Prostate gland (tissue), 2 donors: ENCODE measurements at places on chromosomes 1 and 21. TPM values are rescaled to one million over a fixed set of nuclear protein-coding genes. Genes with fewer than 3 reads are reported as not detected.

Gene PPM1J
- total RNA-seq, result 16.8 TPM

Gene PTPN7
- 0.73 TPM for total RNA-seq

Gene KRTAP12-2
- total RNA-seq, result not detected

Gene SMYD3
- total RNA-seq, result 23.9 TPM

Gene DLGAP3
- total RNA-seq, result 7.1 TPM

Gene NUDT4B
- 88.4 TPM for total RNA-seq

Gene TAS1R1
- total RNA-seq, result 1.5 TPM

Gene C21orf58
- total RNA-seq, result 4.0 TPM

Gene GSTM3
- 383 TPM for total RNA-seq

Gene OR2L13
- not detected for total RNA-seq

Gene CHODL
- total RNA-seq, result 103 TPM

DNA sequence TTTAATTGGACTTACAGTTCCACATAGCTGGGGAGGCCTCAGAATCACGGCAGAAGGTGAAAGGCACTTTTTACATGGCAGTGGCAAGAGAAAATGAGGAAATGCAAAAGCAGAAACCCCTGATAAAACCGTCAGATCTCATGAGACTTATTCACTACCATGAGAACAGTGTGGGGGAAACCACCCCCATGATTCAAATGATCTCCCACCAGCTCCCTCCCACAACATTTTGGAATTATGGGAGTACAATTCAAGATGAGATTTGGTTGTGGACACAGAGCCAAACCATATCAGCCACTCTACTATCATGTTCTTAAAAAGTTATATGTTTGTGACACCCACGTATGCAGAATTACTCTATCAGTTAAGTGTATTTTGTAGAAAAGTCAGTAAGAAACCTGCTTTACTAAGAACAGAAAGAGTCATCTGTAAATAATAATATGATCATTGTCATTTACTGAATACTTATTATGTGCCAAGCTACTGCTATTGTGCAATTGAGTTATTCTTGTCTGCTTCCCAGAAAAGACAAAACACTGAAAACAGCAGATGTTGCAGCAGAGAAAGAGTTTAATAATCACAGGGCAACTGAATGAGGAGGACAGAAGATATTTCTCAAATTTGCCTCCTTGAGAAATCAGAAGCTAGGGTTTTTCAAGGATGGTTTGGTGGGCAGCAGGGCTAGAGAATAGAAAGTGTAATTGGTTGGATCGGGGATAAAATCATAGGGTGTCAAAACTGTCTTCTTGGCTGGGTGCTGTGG lies 207.7 kb upstream of the FGGY start:
- H3K4me3 ChIP-seq, result no peak overlapping the region
- no peak overlapping the region for H3K27ac ChIP-seq
- H3K27me3 ChIP-seq, result no peaks in the 10 kb centered on the region
- H3K36me3 ChIP-seq, result no peaks in the 10 kb centered on the region

DNA sequence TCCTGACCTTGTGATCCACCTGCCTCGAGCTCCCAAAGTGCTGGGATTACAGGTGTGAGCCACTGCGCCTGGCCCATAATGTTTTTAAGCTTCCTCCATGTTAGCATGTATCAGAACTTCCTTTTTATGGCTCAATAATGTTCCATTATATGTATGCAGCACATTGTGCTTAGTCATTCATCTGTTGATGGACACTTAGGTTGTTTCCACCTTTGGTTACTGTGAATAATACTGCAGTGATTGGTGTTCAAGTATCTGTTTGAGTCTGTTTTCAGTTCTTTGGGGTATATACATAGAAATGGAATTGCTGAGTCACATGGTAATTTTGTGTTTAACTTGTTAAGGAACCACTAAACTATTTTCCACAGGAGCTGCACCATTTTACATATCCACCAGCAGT lies 17.7 kb downstream of the CMPK1 start:
- DNase-seq, result no peak
- no peaks in the 10 kb centered on the region for H3K36me3 ChIP-seq
- no peak overlapping the region for H3K4me3 ChIP-seq
- H3K27me3 ChIP-seq, result no peaks in the 10 kb centered on the region

GRCh38 chr1:20442920-20443625 lies 42.9 kb downstream of the CAMK2N1 start:
- no peak overlapping the region for H3K27ac ChIP-seq
- H3K4me3 ChIP-seq, result no peak overlapping the region
- no peaks in the 10 kb centered on the region for H3K36me3 ChIP-seq

- DNase-seq, result no peak
- no peaks in the 10 kb centered on the region for H3K4me1 ChIP-seq
- H3K36me3 ChIP-seq, result no peaks in the 10 kb centered on the region
- no peak overlapping the region for H3K27ac ChIP-seq
- no peak overlapping the region for H3K4me3 ChIP-seq
- H3K27me3 ChIP-seq, result no peaks in the 10 kb centered on the region
Observed at GRCh38 chr1:209379280-209379679, 204.2 kb upstream of the CAMK1G start.

- H3K27me3 ChIP-seq, result no peaks in the 10 kb centered on the region
- H3K27ac ChIP-seq, result no peak overlapping the region
- no peak overlapping the region for H3K4me3 ChIP-seq
- H3K36me3 ChIP-seq, result no peaks in the 10 kb centered on the region
Observed at GRCh38 chr1:235919127-235919832, 52.6 kb upstream of the LYST start.

GRCh38 chr1:27779122-27779521 lies 6.1 kb downstream of the STX12 start:
- H3K4me3 ChIP-seq, result no peak overlapping the region
- H3K27me3 ChIP-seq, result no peaks in the 10 kb centered on the region
- H3K27ac ChIP-seq, result no peak overlapping the region
- DNase-seq, result no peak
- H3K36me3 ChIP-seq, result no peaks in the 10 kb centered on the region
- H3K4me1 ChIP-seq, result no peaks in the 10 kb centered on the region

DNA sequence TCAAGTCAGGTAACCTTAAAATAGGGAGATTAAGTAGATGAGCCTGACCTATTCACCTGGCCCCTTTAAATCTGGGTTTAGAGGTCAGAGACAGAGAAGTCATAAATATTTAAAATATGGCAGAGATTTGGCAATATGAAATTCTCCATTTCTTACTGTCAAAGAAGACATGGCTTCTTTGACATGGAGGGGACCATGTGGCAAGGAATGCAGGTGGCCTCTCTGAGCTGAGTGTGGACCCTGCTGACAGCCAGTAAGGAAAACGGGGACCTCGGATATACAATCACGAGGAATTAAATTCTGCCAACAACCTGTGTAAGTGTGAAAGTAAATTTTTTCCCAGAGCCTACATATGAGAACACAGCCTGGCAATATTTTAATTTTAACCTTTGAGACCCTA lies 427.5 kb upstream of the PROX1 start:
- no peaks in the 10 kb centered on the region for H3K4me1 ChIP-seq
- no peaks in the 10 kb centered on the region for H3K27me3 ChIP-seq

DNA sequence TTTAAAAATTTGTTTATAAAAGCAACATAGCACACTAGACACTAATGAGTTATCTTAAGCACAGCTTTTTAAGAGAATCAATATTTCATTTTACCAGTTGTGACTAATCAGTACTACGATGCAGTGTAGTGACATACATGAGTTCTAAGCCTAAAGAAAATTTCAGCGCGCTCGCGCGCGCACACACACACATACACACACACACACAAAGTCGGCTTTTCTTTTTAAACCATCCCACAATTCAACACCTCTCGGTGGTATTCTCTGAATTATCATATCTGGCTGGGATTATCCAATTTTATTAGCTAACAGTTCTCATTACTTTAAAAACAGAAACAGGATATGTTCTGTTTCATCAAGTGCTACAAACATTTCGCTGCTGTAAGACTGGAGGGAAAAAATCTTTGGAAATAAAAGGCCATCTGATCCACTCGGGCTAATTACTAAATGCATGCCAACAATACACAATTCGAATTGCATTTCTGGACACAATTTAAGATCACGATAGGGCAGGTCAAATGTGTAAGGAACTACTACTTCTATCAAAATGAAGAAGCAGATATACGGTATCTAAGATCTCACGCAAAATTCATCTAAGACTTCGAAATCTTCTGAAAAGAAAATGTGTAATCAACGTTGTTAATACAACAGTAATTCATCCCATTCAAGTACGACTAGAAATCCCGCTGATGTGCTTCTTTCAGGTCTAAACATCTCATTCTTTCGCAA lies 1.2 kb downstream of the TUT4 start:
- H3K27me3 ChIP-seq, result no peaks in the 10 kb centered on the region
- H3K4me1 ChIP-seq, result no peaks in the 10 kb centered on the region
- no peaks in the 10 kb centered on the region for H3K36me3 ChIP-seq
- no peak for DNase-seq

DNA sequence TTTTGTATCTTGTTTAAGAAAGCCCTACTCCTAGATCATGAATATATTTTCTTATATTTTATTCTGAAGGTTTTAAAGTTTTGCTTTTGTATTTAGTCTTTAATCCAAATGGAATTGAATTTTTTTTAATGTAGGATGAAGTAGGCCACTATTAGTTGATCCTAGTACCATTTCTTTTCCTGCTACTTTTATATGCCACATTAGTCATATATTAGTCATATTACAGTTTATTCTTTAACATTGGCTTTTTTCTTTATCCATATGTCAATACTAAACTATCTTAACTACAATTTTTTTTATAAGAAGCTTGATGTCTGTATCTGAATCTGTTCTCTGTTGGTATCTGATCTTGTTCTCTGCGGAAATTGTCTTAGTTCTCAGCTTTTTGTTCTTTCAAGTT lies 48.8 kb downstream of the MAN1A2 start:
- no peak overlapping the region for H3K27ac ChIP-seq
- no peaks in the 10 kb centered on the region for H3K36me3 ChIP-seq
- no peak for DNase-seq
- no peak overlapping the region for H3K4me3 ChIP-seq
- no peaks in the 10 kb centered on the region for H3K27me3 ChIP-seq
- no peaks in the 10 kb centered on the region for H3K4me1 ChIP-seq

- no peaks in the 10 kb centered on the region for H3K4me1 ChIP-seq
- no peak for DNase-seq
- no peak overlapping the region for H3K4me3 ChIP-seq
- no peak overlapping the region for H3K27ac ChIP-seq
- H3K36me3 ChIP-seq, result no peaks in the 10 kb centered on the region
Observed at GRCh38 chr1:244545511-244545910, 84.4 kb downstream of the CATSPERE start.

- DNase-seq, result peak; percentile 36
- no peaks in the 10 kb centered on the region for H3K27me3 ChIP-seq
- no peak overlapping the region for H3K27ac ChIP-seq
- H3K4me1 ChIP-seq, result no peaks in the 10 kb centered on the region
- H3K36me3 ChIP-seq, result no peaks in the 10 kb centered on the region
Observed at GRCh38 chr1:12518931-12519692, 98.9 kb downstream of the DHRS3 start.

GRCh38 chr21:22993822-22994574 lies 1995.8 kb downstream of the NCAM2 start:
- no peak overlapping the region for H3K27ac ChIP-seq
- H3K36me3 ChIP-seq, result no peaks in the 10 kb centered on the region
- H3K27me3 ChIP-seq, result no peaks in the 10 kb centered on the region

- no peaks in the 10 kb centered on the region for H3K27me3 ChIP-seq
- H3K4me1 ChIP-seq, result peaks cover 8% of the 10 kb centered on the region
- peak overlapping the region; percentile 73 for H3K4me3 ChIP-seq
- H3K36me3 ChIP-seq, result no peaks in the 10 kb centered on the region
Observed at GRCh38 chr1:226870026-226870400, 403 bp upstream of the PSEN2 start.

- H3K4me3 ChIP-seq, result no peak overlapping the region
- no peaks in the 10 kb centered on the region for H3K4me1 ChIP-seq
- no peaks in the 10 kb centered on the region for H3K36me3 ChIP-seq
- no peaks in the 10 kb centered on the region for H3K27me3 ChIP-seq
Observed at GRCh38 chr21:22355949-22356348, 1357.7 kb downstream of the NCAM2 start.

- no peak overlapping the region for H3K4me3 ChIP-seq
- H3K27me3 ChIP-seq, result peaks cover 3% of the 10 kb centered on the region
- no peak overlapping the region for H3K27ac ChIP-seq
- no peaks in the 10 kb centered on the region for H3K36me3 ChIP-seq
- peak; percentile 24 for DNase-seq
- no peaks in the 10 kb centered on the region for H3K4me1 ChIP-seq
Observed at GRCh38 chr1:225318706-225319575, 108.9 kb downstream of the LBR start.

- H3K27ac ChIP-seq, result peak overlapping the region; percentile 39
- no peaks in the 10 kb centered on the region for H3K36me3 ChIP-seq
- DNase-seq, result no peak
- no peaks in the 10 kb centered on the region for H3K4me1 ChIP-seq
Observed at GRCh38 chr1:151790940-151791651, 796 bp upstream of the TDRKH start.

DNA sequence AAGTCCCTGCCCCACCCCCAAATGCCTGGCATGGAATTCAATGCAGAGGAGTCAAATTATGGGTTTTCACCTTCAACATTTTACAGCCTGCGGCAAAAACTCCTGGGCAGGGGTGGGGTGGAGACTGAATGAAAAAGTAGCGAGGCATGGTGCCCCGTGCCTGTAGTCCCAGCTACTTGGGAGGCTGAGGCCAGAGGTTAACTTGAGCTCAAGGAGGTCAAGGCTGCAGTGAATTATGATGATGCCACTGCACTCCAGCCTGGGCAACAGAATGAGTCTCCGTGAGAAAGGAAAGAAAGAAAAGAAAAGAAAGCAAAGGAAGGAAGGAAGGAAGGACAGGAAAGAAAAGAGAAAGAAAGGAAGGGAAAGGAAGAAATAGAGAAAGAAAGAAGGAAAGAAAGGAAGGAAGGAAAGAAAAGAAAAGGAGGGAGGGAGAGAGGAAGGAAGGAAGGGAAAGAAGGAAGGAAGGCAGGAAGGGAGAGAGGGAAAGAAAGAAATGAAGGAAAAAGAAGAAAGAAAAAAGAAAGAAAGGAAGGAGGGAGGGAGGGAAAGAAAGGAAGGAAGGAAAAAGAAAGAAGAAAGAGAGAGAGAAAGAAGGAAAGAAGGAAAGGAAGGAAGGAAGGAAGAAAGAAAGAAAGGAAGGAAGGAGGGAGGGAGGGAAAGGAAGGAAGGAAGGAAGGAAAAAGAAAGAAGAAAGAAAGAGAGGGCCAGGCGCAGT lies 11.1 kb downstream of the LEMD1 start:
- H3K4me1 ChIP-seq, result no peaks in the 10 kb centered on the region
- DNase-seq, result no peak
- H3K27me3 ChIP-seq, result no peaks in the 10 kb centered on the region
- H3K4me3 ChIP-seq, result no peak overlapping the region
- no peak overlapping the region for H3K27ac ChIP-seq

- H3K36me3 ChIP-seq, result no peaks in the 10 kb centered on the region
- no peaks in the 10 kb centered on the region for H3K27me3 ChIP-seq
- no peak for DNase-seq
- no peak overlapping the region for H3K27ac ChIP-seq
- no peaks in the 10 kb centered on the region for H3K4me1 ChIP-seq
Observed at GRCh38 chr21:26491663-26492062, 81.4 kb downstream of the CYYR1 start.

GRCh38 chr21:39582749-39583148 lies 30.0 kb upstream of the B3GALT5 start:
- H3K4me1 ChIP-seq, result no peaks in the 10 kb centered on the region
- H3K36me3 ChIP-seq, result no peaks in the 10 kb centered on the region
- H3K27ac ChIP-seq, result no peak overlapping the region
- H3K27me3 ChIP-seq, result no peaks in the 10 kb centered on the region
- no peak overlapping the region for H3K4me3 ChIP-seq
